ENCODE measurements at places on chromosomes 3 and 15.

DNA sequence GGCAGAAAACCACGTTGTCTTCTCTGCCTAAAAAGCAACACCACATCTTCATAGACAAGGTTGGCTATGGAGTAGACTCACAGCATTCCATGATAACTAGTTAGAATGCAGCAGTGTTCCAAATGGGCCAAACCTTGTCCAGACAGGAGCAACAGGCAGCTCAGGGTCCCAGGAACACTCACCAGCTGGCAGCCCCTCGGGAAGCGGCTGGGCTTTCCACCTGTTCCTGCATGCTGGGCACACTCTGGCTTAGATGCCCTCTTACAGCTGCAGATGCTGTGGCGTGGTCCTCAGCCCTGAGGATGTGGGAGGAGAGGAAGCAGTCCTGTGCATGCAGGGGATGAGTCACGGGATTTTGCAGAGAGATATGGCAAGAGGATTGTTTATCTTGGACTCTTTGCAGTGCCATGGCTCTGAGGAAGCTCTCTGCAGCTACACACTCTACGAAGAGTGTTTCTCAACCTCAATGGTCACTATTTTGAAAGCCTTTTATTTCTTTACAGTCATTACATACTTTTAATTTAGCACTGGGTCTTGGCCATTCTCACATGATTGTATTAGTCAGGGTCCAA, 11.3 kb downstream of the NRROS start:
- DNase-seq: no peak

DNA sequence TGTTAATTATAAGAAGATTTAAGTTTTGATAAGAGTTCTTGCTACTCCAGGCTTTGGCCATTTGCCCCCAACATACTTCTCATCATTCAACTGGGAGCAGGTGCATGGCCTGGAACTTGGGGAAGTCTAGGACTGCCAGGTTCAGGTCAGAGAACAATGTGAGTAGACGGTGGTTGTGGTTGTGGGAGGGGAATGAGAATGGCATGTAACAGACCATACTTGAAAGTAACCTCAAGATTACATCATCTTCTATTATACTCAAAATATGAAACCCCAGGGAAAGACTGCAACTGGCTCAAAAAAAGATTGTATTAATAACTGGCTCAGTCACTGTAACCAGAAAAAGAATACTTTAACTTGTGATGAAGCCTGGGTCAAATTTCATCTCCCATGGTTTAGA, 364.9 kb upstream of the DPPA4 start:
- no peak for DNase-seq

DNA sequence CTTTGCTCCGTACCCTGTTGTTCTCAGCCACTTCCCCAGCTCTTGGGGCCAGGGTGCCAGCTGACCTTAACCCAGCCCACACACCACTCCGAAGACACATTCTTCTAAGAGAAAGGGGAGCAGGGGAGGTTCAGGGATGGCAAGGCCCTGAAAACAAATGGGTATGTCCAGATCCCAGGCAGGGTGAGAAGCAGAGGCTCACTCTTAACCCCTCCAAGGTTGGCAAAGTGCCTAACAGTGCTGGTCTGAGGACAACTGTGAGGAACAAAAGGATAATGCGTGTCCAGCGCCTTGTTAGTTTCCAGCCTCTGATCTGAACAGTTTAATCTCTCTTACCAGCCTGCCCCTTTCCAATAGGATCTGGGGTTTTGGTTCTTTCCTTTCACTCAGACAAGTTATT, 1.5 kb downstream of the TMEM44 start:
- no peak for DNase-seq

- no peak for DNase-seq
Measured at GRCh38 chr3:180341516-180341915, 260.4 kb upstream of the TTC14 start.

- DNase-seq: no peak
Measured at GRCh38 chr15:62068810-62069167, 2.0 kb downstream of the C2CD4A start.

DNA sequence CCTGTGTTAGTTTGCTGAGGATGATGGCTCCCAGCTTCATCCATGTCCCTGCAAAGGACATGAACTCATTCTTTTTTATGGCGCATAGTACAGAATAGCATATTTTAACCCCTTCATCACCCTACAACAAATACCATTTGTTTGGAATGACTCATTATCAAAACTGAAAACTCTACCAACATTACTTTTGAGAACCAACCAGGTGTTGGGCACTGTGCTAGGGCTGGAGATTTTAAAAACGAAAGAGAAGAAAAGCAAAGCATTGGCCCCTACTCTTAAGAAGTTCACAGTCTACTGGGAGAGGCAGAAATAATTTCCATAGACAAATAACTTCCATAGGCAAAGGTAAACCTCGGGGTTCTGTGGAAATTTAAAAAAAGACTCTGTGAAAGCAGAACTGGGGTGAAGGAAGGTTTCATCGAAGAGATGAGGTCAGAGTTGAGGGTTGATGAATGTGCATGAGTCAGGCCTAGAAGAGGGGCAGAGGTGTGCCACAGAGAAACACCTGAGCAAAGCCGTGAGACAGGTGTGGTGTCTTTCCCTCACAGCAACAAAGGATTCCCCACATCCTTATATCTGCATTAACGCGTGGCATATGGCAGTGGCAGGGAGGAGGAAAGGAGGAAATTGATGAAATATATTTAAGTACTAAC, 51.0 kb downstream of the MCF2L2 start:
- DNase-seq: no peak

DNA sequence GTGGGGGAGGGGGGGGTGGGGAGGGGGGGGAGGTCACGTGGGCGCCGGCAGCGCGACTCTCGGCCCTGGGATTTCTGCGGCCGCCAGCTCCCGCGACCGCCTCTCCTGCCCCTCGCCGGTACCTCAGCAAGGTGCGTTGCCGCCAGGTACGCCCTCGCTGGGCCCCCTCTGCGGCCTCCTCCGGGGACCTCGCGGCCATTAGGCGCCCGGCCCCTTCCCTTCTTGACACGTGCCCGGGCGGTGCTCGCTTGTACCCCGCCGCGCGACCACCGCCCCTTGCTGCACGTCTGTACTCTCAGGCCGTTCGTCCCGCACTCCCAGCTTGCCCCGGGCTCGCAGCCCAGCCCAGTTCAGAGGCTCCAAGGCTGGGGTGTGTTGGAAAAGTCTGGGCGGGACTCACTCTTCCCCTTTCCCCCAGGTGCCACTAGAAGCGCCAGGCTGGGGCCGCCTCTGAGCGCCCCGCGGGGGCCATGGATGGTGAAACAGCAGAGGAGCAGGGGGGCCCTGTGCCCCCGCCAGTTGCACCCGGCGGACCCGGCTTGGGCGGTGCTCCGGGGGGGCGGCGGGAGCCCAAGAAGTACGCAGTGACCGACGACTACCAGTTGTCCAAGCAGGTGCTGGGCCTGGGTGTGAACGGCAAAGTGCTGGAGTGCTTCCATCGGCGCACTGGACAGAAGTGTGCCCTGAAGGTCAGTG, at the start of gene MAPKAPK3:
Gene MAPKAPK3, plus strand, starts transcription at position 56 of the 696 bp plus-strand sequence. Its CDS starts 415 bp downstream, at position 471.
- peak; percentile 54 for DNase-seq

DNA sequence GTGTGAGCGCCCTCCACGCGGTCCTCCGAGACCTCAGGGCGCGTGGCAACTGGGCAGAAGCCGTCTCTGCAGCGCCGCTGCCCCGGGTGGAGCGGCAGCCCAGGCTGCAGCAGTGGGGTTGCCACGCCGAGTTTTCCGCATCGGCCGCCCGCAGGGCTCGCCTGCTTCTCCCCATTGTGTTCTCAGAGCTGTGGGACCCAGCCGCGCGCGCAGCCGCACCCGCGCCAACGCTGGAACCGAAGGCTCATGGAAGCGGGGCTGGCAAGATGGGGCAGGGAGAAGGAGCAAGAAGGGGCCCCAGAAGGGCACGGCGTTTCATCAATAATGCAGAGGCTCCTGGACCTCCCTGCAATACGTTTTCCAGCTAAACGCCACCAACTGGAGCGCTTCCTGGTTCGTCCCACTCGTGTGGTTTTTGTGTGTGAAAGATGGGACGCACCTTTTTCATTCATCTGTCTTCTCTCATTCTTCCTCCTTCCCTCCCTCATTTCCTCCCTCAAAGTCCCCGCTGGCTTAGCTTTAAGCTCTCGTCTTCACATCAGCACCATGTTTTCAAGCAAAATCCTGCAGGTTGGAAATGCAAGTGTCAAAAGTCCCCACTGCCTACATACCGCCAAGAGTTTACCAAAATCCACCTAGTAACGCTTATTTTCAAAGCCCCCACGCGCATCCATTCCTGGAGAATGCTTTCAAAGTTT, 1.2 kb downstream of the ROBO1 start:
- no peak for DNase-seq

Data from activated CD8-positive, alpha-beta memory T cell treated with anti-CD3 and anti-CD28 coated beads, Interleukin-2, amount 50 U/mL, for 4 hours (primary cell).